Esophagus squamous epithelium (tissue), 5 donors: ENCODE measurements at places on chromosomes 4 and X.

GRCh38 chrX:100995469-100995868, 26.0 kb downstream of the ARL13A start:
- no peak for DNase-seq

DNA sequence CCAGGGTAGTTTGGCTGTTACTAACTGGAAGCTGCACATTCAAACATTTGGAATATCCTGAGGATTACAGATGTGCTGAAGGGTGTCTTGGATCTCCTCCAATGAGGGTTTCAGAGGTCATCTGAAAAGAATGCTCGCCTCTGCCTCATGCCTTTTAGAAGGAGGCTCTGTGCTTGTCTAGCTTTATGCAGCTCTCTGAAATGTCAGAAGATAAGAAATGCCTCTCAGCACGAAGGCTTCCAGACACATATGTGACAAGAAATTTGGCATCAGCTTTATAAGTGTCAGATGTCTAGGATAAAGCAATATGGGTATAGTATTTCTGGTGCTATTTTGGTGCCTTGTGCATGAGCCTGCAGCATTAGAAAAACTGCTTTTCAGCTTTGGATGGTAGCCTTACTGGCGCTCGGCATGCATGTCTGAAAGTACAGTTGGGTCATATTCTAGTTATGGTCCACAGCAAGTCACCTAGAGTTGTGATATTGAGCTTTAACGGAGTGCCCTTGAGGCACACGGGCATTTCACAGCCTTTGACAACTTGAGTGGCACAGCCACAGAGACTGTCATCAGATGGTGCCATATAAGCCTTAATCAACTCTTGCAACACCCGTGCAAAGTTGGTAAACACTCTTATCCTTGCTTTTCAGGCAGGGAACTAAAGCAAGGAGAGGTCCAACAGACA, 70.8 kb upstream of the PGRMC2 start:
- DNase-seq: no peak

- DNase-seq: no peak
These were observed 143.3 kb downstream of the CAMK2D start for GRCh38 chr4:113618205-113618604.

DNA sequence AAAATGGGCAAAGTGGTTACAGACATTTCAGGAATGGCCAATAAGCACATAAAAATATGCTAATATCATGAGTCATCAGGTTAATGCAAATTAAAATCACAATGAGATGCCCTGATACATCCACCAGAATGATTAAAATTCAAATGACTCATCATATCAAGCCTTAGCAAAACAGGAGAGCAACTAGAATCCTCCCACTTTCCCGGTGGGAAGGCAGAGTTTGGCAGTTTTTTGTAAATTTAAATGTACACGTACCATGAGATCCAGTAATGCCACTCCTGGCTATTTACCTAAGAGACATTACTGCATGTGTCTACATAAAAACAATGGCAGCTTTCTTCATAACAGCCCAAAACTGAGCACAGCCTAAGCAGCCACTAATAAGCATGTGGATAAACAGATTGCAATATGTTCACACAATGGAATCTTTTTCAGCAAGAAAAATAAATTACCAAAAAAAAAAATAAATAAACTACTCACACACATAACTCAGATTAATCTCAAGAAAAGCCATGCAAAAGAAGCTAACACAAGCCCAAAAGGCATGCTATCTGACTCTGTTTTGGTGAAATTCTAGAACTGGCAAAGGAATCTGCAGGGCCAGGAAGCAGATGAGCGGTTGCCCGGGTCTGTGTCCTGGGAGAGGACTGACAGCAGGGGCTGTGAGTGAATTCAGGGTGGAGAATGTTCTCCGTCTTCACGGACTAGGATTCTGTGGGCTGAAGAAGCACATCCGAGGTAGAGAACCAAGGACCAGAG, 48.8 kb downstream of the AFAP1 start:
- no peak for DNase-seq

GRCh38 chr4:184617600-184618196, 31.5 kb downstream of the CASP3 start:
- DNase-seq: no peak

GRCh38 chr4:117137145-117137544, 51.8 kb upstream of the TRAM1L1 start:
- DNase-seq: no peak

- no peak for DNase-seq
These were observed 7.8 kb downstream of the TMEM156 start for GRCh38 chr4:39024311-39024865.

- no peak for DNase-seq
These were observed 88.3 kb downstream of the HUWE1 start for GRCh38 chrX:53598169-53598568.

GRCh38 chrX:134625315-134625718, 33.0 kb downstream of the PLAC1 start:
- no peak for DNase-seq

DNA sequence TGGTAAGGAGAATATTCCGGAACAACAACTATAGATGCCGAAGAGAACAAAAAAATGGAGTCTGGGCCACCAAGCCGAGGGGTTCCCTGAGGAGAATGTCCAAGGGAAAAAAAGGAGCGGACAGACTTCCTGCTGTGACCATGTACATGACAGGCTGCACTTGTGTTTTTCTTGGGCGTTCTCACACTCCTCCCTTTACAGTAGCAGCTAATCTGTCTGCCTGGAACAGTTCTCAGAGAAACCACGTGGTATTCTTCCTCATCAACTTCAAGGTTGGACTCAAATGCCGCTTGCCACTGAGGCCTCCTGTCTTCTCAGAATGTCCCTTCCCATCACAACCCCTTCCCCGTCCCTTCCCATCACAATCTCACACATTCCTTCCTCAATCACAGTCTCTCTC, 30.8 kb upstream of the MTNR1A start:
- DNase-seq: no peak

- DNase-seq: peak; percentile 43
These were observed 6.7 kb downstream of the FGFBP2 start for GRCh38 chr4:15956179-15956850.

GRCh38 chrX:54447461-54447860, 7.3 kb downstream of the TSR2 start:
- DNase-seq: no peak

DNA sequence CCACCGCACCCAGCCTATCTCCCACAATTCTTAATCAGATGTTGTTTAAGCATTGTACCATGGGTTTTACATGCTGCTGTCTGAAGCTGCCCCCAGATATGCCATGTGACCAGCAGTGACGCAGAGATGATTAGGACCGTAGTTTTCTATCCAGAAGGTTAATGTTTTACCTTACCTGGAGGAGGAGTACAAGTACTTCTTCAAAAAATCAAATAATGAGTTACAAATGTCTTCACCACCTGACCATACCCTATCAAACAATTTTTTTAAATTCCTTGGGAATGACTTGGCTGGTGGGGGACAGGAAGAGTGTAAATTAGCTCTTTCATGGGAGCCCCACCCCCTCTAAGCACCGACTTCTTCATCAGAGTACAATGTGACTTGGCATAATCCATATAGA, 16.2 kb upstream of the SGMS2 start:
- no peak for DNase-seq

DNA sequence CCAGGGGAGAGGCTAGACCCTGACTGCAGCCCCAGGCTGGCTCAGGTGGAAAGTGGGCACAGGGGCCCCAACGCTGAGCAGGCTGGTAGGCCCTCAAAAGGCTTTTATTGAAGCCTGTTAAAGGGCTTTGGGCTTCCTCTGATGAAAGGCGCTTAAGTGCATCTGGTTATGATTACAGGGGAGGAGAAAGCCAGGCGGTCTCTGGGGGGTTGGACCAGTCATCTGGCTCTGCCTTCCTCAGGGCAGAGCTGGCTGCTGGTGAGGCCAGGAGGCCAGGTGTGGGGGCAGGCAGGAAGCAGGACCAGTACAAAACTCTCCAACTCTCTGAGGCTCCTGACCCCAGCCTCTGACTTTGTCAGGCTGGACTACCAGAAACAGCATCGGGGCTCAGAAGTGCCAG, 68.8 kb upstream of the BCOR start:
- DNase-seq: no peak

GRCh38 chr4:170008371-170008770, 17.8 kb downstream of the MFAP3L start:
- DNase-seq: no peak

- no peak for DNase-seq
These were observed 8.5 kb upstream of the MID1 start for GRCh38 chrX:10628906-10629305.

GRCh38 chr4:71217688-71218087, 121.1 kb upstream of the SLC4A4 start:
- no peak for DNase-seq

DNA sequence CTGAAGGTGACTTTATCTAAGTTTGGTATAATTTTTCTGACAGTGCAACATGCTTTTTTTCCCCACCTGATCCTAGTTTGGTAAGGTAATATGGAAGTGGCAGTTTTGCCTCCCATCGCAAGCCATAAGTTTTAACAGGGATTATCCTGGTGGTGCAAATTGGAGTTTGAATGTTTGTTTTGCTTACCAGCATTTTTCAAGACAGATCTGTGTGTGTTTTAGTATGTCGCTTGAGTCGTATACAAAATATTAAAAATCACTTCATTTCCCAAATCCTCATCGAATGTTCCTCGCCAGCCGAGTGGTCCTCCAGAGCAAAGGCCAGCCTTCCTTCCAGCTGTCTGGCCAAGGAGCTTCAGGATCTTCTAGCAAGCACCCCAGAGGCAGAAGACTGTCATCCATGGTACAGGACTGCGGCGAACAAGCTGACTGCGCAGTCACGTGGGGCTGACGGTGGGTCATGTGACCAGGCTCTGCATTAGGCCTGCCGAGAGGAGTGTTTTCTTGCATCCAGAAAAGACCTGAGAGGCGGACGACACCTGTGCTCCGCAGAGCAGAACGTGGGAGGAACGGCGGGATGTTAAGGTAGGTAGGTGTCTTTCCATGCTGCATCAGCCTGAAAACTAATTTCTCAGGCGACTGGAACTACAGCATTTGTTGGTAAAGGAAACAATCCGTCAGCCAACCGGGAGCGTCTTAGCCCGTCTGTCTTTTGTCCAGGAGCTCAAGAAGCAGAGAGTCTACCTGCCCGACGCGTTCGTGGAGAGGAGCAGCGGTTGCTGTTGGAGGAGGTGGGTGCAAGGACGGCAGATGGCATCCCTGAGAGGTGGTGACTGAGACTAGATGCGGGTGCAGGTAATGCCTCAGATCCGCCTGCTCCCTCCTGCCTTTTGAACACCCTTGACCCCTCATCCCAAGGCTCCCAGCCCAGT, at the start of gene GPRASP3:
GPRASP3 (plus strand) TSS at position 507 of the 932 bp plus-strand sequence. CDS start 28,253 bp downstream, outside the sequence.
- DNase-seq: no peak

GRCh38 chr4:161907590-161907955, 256.2 kb downstream of the FSTL5 start:
- no peak for DNase-seq

DNA sequence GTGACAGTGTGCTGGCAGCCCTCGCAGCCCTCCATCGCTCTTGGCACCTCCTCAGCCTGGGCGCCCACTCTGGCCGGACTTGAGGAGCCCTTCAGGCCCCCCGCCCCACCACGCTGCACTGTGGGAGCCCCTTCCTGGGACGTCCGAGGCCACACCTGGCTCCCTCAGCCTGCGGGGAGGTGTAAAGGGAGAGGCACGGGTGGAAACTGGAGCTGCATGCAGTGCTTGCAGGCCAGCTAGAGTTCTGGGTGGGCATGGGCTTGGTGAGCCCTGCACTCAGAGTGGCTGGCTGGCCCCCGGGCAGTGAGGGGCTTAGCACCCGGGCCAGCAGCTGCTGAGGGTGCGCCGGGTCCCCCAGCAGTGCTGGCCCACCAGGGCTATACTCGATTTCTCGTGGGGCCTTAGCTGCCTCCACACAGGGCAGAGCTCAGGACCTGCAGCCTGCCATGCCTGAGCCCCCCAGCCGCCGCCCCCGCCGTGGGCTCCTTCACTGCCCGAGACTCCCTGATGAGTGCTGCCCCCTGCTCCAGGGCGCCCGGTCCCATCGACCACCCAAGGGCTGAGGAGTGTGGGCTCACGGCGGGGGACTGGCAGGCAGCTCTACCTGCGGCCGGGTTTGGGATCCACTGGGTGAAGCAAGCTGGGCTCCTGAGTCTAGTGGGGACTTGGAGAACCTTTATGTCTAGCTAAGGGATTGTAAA, 1672.7 kb upstream of the PCDH7 start:
- no peak for DNase-seq
